Body of pancreas (tissue), 4 donors: ENCODE measurements at places on chromosomes 5 and 9.

GRCh38 chr5:139642213-139642612 is 5.9 kb upstream of the CXXC5 start:
- no peak for DNase-seq

- DNase-seq: no peak
These were observed 14.1 kb upstream of the LRRC19 start for GRCh38 chr9:27019589-27019988.

DNA sequence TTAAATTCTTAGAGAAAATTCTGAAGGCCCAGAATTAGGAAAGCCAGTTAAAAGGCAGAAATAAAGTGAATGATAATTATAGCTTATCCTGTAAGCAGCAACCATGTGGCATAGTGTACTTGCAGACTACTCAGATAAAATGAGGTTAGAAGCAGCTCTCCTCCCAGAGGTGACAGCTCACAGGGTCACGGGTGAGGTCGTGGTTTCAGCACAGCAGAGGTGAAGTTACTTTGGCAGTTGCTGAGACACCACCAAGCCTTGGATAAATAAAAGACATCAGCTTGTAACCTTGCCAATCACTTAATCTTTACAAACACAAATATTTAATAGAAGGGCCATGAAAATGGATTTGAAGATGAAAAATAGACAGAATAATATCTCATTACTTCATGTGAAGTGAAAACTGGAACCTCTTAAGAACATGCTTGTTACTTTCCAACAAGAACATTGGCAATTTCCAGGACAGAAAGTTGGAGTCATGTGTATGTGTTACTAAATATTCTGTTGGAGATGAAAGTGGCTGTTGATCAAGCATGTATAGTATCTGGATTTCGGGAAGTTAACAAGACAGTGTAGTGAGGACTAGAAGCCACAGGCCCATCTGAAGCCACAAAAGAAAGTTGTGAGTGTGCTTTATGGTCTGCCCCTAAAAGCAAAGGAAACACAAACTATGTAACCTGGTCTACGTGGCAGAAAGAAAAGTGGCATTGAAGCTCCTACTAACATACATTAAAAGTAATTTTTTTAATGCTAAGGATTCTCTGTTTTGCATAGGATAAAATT is 134.4 kb downstream of the ERCC6L2 start:
- peak; percentile 27 for DNase-seq

DNA sequence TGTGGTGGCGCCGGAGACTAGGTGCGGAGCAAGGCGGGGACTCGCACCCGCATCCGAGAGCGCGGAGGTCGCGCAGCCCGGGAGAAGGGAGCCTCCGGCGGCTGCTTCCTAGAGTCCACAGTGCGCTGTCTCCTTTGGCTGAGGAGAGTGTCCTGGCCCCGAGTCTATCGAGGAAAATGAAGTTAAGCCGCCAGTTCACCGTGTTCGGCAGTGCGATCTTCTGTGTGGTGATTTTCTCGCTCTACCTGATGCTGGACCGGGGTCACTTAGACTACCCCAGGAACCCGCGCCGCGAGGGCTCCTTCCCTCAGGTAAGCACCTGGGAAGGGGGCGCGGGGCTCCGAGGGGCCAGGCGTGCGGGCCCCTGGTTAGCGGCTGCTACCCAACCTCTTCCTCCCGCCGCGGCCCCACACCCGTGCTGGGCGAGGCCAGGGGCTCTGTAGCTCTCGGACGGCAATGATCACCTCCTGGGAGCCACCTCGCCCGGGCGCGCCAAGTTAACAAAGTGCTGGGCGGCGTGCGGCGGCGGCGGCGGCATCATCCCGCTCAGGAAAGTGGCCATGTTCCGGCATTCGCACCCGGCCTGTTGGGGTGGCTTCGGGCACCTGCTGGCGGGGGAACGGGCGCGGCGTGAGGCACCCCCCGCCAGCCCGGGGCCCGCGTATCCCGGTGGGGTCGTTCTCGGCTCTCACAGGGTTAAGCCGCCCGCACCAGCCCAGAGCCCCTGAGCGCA is 681 bp downstream of the MAN2A1 start:
- peak; percentile 52 for DNase-seq

GRCh38 chr5:58211441-58211840 is 248.4 kb downstream of the PLK2 start:
- no peak for DNase-seq

DNA sequence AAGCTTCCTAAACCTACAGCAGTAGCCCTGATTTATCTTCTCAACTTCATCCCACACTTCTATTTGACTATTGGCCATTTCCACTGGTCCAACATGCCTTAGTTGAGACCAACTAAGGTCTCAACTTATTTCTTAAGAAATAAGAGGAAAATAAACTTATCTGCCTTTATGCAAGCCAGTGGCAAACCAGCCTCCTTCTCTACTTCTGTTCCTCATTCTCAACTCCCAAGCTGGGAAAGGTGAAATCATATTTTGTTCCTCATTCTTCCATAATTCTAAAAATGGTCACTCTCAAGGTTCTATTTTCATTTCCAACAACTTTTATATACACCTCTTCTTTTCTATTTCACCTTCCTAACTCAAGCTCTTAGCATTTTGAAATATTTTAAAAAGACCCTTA is 149.6 kb upstream of the C9orf72 start:
- no peak for DNase-seq

GRCh38 chr5:145509336-145510136 is 325.6 kb downstream of the PRELID2 start:
- DNase-seq: peak; percentile 26

DNA sequence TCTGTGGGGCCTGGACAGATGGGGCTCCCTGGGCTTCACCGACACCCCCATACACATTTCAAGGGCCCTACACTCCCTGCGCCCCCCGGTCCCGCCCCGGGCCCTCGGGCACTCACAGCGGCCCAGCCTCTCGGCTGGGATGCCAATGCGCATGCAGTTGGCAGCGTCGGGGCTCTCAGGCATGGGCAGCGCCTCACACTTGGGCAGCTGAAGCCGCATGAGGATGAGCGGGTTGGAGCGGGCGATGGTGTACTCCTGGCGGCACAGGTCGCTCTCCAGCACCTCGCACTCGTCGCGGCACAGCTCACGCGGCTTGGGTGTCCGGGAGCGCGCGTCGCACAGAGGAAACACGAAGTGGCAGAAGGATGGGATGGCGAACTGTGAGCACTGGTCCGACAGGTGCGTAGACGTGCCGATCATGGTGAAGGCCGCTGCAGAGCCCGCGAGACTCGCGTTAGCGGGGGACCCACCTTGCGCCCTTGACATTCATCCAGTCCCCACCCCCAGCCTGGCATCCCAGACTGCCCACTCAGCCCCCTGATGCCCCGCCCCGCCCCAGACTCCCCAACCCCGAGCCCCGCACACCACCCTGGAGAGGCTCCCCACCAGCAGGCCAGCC is 216.9 kb downstream of the ROR2 start:
- DNase-seq: no peak

DNA sequence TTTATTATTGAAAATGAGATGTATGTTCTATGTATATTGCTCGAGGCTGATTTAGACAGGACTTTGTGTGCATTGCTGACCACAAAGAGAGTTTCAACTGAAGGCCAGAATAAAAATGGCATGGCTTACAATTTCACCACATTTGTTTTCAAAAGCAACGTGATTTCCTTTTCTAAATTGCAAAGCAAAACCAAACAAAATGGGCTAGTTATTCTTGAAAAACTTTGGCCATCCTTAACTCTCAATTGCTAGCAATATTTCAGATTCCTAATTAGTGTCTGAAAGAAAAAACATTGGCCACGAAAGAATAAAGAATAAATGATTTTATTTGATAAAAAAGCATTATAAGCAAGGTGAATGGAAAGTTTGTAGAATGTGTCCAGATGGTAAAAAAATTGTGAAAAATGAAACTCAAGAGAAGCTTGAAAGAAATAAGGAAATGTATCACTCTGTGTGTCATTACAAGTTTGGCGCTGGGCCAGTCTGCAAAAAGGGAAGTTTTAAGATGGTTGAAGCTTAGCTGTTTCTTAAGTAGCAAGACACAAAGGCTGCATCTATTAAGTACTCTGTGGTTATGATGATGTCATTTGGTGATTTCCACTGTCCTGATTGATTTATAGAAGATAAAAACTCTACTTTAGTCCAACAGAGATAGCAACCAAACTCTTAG is 89.2 kb upstream of the PRLR start:
- DNase-seq: peak; percentile 68

DNA sequence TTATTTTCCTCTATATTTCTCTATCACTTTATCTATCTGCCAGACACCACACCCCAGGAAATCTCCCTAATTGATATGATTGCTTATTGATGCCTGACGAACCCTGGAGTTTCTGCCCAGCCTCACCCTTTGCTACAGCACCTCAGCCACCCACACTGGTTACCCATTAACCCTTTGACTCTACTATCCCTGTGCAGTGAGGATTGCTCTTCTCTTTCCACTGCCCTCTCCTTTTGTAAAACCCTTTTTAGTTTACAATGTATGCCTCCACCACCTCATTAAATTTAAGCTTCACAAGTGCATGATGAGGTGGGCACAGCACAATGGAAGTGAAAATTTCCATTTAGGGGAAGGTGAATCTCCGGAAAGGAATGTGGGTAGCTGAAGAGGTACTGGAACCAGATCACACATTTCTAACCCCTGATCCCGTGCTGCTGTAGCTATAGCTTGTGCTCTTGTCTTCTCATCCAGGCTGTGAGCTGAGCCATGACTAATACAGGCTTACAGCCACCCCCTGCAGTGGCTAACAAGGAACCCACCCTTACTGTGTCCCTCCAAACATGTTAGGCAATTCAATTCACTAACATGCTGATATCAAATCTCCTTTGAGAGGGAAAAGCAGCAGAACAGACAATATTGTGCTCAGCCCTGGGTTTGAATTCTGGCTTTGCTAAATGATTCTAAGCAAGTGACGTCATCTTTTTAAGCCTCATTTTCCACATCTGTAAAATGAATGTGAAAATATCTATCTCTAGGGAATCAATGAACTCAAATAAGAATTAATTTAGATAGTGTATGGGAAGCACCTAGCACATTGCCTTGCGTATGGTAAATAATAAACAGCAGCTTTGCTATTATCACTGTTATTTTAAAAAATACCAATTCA is 186.9 kb upstream of the TRIM32 start:
- DNase-seq: no peak

GRCh38 chr5:90264689-90265544 is 144.6 kb downstream of the CETN3 start:
- DNase-seq: peak; percentile 50

GRCh38 chr9:81851340-81851739 is 76.9 kb upstream of the SPATA31D4 start:
- DNase-seq: no peak

DNA sequence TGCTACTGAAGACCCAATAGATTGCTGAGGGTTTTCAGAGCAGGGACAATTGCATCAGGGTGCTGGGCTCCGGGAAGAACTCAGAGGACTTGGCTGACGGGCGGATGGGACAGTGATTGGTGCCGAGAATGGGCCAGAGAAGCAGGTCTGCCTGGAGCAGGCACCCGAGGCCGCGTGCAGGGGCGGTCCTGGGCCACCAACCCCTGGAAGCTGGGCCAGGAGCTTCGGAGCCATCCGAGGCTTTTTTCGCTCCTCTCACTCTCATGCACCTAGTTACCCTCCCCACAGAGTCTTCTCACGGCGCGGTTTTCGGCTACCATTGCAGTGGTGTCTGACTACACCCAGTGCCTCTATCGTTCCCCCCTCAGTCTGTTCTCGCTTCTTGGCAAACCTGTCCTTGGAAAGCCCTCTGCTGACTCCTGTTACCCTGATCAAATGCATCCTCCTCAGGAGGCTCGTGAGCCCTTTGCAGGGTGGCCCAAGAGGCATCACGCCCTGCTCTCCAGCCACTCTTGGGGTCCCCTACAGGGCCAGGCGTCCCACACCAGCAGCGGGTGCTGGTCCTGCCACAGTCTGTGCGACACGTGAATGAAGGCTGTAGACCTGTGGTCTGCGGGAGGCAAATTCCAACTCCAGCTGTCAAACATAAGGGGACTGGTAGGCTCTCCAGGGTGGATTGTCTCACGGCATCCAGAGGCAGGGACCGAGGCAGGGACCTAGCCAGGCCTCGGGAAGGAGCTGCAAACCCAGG is 1.2 kb upstream of the CLPTM1L start:
- DNase-seq: no peak

- no peak for DNase-seq
These were observed 100.5 kb downstream of the PALM2AKAP2 start for GRCh38 chr9:109880276-109881169.

DNA sequence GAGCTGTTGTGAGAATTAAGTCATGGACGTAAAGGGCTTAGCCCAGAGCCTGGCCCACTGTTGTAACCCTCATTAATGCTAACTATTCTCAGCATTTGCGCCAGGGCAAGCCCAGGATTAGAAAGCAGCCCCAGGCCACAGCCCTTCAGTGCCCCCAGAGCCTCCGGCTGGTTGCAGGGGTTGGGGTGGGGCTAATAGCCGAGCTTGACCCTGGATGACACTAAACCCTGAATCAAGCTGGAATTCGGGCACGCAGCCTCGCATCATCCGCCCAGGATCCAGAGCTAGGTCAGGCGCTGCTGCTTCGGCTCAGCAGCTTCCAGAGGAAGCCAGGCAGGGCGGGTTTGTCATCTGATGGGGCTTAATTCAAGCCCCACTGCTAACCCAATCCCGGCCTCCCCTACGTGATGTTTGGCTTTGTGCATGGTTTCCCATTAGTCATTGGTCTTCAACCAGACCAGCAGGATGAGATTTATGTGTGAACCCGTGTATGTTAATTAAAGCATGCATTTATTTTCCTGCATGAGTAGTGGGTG is 1.2 kb upstream of the MEGF9 start:
- no peak for DNase-seq

DNA sequence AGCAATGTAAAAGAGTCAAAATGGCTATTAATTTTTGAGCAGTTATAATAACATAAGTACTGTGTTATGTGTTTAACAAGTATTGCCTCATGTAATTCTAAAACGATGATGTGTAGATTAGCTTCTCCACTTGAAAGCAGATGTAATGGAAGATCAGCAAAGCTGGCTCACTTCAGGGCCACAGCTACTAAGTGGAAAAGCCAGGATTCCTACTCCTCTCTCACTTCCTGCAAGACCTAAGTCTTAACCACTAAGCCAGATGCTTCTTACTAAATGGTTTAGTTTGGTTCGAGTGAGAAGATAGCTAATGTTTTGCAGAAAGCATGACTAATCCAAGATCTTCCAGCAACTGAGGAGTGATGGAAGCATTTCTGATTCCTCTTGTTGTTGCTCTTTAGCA is 15.7 kb upstream of the TNC start:
- DNase-seq: no peak

DNA sequence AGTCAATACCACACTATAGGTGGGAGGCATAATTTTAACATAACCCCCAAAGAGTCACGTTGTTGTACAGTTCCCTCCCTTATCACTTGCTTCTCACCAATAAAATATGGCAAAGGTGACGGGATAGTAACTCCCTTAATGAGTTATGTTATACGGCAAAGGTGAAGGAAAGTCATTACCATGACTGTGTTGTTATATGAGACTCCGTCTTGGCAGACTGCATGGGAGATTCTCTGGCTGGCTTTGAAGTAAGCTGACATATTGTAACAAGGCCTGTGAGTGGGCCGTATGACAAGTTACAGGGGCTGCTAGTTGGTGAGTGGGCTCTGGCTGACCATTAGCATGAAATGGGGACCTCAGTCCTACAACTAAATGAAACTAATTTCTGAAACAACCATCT is 366.4 kb upstream of the FTMT start:
- DNase-seq: no peak

- peak; percentile 62 for DNase-seq
These were observed 27.6 kb upstream of the CDKN2AIPNL start for GRCh38 chr5:134439210-134439654.

GRCh38 chr9:125748446-125749099 is 1.4 kb downstream of the PBX3 start:
- DNase-seq: no peak

GRCh38 chr9:69943148-69943806 is 100.4 kb upstream of the MAMDC2 start:
- no peak for DNase-seq
